HuH-7.5 (cell line): ENCODE measurements at places on chromosomes 7 and 10.

DNA sequence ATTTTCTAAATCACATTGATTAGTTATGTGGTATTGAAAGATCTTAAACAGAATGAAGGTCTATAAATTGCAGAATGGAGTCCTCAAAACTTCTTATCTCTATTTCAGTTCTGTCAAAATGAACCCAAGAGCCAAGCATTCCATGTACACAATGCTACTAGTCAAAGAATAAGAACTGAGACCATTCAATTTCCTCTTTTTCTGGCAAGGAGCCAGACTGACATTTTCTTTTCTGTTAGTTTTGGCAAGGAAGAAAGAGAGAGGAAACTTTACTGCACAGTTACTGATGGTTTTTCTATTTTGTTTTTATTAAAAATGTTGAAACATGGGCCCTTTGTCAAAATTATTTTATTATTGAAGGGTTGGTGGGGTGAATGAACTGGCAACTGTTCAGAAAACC is 181.8 kb upstream of the FERD3L start:
- DNase-seq: no peak

DNA sequence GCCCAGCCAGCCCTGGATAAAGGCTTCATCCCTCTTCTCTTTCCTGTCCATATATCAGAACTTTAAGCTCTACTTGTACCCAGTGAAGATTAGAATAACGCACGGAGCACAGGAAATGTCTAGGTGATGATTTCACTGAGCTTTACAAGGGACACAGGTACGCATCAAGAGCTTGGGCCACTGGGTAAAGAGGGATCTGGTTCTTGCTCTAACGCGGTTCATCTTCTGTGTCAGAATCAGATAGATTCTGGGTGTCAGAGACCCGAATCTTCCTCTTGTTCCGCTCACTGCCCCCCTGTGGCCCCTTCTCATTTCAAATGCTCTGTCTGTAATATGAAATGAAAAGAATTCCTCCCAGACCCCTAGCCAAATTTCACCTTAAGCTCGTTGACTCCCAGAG is 24.7 kb downstream of the IL2RA start:
- no peak for DNase-seq

DNA sequence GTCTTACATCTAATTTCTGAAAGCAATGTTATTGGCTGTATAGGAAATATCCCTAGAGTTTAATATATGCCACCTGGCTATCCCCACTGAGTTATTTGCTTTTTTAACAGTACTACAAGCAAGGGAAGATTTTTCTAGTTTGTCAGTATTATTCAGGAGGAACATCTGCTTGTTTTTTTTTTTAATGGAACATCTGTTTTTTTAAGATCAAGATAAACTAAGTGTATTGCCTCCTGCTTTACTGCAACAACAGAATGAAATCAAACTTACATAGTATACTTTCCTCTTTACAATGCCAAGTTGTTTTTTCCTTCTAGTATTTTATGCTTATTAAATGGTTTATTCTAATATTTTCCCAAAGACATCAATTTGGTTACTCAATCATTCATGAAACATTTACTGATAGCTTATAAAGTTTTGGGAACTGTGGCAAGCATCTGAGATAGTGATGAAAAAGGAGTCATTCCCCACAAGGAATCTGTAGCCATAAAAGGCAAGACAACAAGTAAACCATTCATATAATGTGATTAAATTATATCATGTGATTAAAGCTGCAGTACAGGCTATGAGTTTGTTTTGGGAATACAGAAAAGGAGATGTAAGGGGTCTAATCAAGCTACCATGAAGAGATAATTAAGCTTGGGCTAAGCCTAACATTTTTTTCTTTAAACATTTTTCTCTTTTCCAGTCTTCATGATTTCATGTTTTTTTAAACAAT is 17.4 kb downstream of the MTPN start:
- DNase-seq: no peak

DNA sequence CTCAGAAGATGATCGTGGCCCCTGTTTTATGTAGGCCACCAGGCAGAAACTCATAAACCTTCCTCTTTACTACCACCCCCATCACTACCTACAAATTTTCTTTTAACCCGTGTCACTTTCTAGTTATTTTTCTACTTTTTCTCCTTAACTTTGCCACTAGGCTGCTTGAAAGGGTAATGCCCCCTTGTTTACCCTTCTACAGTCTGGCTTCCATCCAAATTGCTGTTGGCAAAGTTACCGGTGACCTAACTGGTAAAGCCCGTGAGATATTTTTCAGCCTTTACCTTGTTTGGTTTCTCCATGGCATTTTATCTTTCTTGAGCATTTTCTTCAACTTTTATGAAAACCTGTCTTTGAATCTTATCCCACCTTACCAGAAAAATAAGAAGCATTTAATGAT is 153.0 kb downstream of the WNT2 start:
- DNase-seq: no peak

DNA sequence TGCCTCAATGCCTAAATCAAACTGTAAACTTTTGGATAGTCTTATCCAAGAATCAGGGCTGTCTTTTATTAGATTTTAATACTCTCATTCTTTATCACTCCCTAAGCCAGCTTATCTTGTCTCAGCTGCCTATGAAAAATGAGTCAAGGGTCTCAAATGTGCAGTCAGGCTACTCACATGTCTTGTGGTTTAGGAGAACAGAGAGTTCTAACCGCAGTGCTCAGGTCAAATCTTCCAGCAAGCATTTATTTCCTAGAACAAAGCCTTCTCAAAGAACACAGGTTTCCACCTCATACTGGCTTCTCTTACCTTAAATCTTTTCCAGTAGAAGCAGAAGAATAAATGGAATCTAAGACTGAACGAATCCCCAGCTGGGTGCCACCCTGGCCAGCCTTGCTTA is 23.5 kb downstream of the HTR5A start:
- no peak for DNase-seq

GRCh38 chr10:33036670-33037069 is 78.6 kb upstream of the ITGB1 start:
- no peak for DNase-seq

- peak; percentile 86 for DNase-seq
These were observed 572 bp downstream of the CHST12 start for GRCh38 chr7:2403718-2404648.

- no peak for DNase-seq
These were observed 82.9 kb upstream of the AFAP1L2 start for GRCh38 chr10:114486938-114487814.

DNA sequence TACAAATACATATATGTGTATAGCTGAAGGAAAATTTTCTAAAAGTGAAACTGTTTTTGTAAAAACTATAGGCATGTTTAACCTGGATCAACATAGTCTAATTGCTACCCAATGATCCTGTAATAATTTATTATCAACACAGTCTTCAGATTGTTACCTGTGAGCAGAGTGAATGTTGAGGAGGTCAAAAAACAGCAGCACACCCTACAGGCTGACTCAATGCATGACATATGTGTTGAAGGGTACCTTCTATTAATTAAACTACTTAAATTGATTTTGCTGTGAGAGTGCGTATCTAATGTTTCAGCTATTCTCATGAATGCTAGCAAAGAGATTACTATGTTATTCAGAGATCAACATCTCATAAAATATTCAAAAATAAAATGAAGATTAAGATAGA is 411.4 kb downstream of the TNS3 start:
- DNase-seq: no peak

- no peak for DNase-seq
These were observed 424.3 kb downstream of the KIF20B start for GRCh38 chr10:90125456-90126255.

GRCh38 chr7:115410434-115410820 is 488.5 kb downstream of the MDFIC start:
- DNase-seq: no peak

GRCh38 chr10:3570855-3571266 is 214.1 kb downstream of the KLF6 start:
- no peak for DNase-seq

DNA sequence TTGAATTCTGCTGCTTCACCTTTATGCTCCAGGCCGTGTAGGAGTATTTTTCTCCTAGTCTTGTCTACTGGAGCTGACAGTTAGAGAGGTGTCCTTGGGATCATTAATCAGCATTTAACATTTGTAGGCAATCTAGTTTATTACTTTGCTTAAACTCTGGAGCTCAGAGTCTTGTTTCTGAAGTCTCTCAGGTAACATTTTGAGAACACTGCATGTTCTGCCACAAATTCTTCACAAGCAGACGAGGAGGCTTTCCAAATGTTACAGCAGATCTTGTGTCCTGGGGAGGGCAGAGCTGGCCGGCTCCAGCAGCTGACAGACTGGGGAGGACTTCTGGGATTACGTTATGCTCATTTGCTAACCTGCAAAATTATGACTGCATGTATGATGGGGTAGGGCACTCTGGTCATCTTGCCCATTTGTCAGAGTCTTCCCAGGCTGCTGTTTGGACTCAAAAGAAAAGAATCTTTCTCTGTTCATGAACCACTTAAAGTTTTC is 50.5 kb downstream of the GALNT17 start:
- no peak for DNase-seq

GRCh38 chr10:18312374-18313139 is 172.3 kb downstream of the CACNB2 start:
- DNase-seq: peak; percentile 20

GRCh38 chr7:47778153-47778661 is 170.1 kb downstream of the PKD1L1 start:
- no peak for DNase-seq

- no peak for DNase-seq
These were observed 126.0 kb downstream of the STRA8 start for GRCh38 chr7:135359615-135360014.

GRCh38 chr7:158407581-158408317 is 179.9 kb downstream of the PTPRN2 start:
- DNase-seq: peak; percentile 48

- DNase-seq: no peak
These were observed 105.3 kb downstream of the AMPH start for GRCh38 chr7:38525857-38526256.

GRCh38 chr10:72673280-72673679 is 18.7 kb upstream of the MCU start:
- no peak for DNase-seq

GRCh38 chr10:73433538-73433867 is at the start of gene MSS51:
Gene MSS51 (minus strand): TSS chr10:73433561. CDS start chr10:73428284, 5,277 bp downstream.
- DNase-seq: no peak

DNA sequence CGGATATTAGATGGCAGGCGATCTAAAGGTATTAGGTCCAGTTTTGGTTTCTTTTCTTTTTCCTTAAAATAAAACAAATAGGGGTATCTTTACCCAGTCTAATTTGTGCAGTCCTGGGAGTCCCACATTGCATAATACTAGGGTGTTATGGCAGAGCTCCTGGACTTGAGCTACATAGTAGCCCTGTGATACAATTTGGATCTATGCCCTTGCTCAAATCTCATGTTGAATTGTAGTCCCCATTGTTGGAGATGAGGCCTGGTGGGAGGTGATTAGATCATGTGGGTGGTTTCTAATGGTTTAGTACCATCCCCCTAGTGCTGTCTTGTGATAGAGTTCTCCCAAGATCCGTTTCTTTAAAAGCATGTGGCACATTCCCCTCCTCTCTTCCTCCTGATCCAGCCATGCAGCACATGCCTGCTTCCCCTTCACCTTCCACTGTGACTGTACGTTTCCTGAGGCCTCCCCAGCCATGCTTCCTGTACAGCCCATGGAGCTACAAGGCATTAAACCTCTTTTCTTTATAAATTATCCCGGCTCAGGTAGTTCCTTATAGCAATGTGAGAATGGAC is 141.9 kb downstream of the RPS24 start:
- DNase-seq: no peak
